Diencephalon (tissue), 1 donor: ENCODE measurements at places on chromosomes 1 and 21. TPM values are rescaled to one million over a fixed set of nuclear protein-coding genes. Genes with fewer than 3 reads are reported as not detected.

SYCP1 gene
- not detected for total RNA-seq

PCP4 gene
- total RNA-seq, result 34.8 TPM

SH2D1B gene
- not detected for total RNA-seq

PTCH2 gene
- total RNA-seq, result 1.2 TPM

SIKE1 gene
- total RNA-seq, result 124 TPM

ARMH1 gene
- 5.8 TPM for total RNA-seq

CDC42BPA gene
- 179 TPM for total RNA-seq

TSSK3 gene
- total RNA-seq, result not detected

MPZ gene
- total RNA-seq, result 1.2 TPM

PRR9 gene
- total RNA-seq, result not detected

IGSF8 gene
- 45.7 TPM for total RNA-seq

OR2M3 gene
- 0.46 TPM for total RNA-seq

TRIM67 gene
- 29.3 TPM for total RNA-seq

FCRL4 gene
- total RNA-seq, result not detected

CELA2B gene
- not detected for total RNA-seq
